ENCODE measurements at places on chromosomes 12 and 14. TPM values are rescaled to one million over a fixed set of nuclear protein-coding genes. Genes with fewer than 3 reads are reported as not detected.

LRRC10 gene
- not detected for total RNA-seq

ZNF891 gene
- total RNA-seq: 4.4 TPM

KRT72 gene
- total RNA-seq: not detected

SYNDIG1L gene
- 0.06 TPM for total RNA-seq

ANO2 gene
- total RNA-seq: 4.9 TPM

CAPZA3 gene
- not detected for total RNA-seq

FITM1 gene
- total RNA-seq: 39.1 TPM

PROX2 gene
- not detected for total RNA-seq

RERG gene
- total RNA-seq: 40.5 TPM

CD163 gene
- total RNA-seq: 18.8 TPM

CCDC60 gene
- 0.47 TPM for total RNA-seq

RAB3IP gene
- 65.6 TPM for total RNA-seq

KRT81 gene
- total RNA-seq: not detected

SP7 gene
- 0.23 TPM for total RNA-seq

LPCAT3 gene
- total RNA-seq: 32.3 TPM

GLS2 gene
- 2.2 TPM for total RNA-seq

KRT1 gene
- 2.2 TPM for total RNA-seq

OR4K15 gene
- not detected for total RNA-seq

FBRSL1 gene
- total RNA-seq: 18.7 TPM

CLEC4C gene
- total RNA-seq: 0.29 TPM

LGR5 gene
- 7.5 TPM for total RNA-seq
